ENCODE measurements at places on chromosomes 12 and 14.

- DNase-seq = no peak
These were observed 266.6 kb downstream of the ADGRD1 start for GRCh38 chr12:131220331-131220685.

DNA sequence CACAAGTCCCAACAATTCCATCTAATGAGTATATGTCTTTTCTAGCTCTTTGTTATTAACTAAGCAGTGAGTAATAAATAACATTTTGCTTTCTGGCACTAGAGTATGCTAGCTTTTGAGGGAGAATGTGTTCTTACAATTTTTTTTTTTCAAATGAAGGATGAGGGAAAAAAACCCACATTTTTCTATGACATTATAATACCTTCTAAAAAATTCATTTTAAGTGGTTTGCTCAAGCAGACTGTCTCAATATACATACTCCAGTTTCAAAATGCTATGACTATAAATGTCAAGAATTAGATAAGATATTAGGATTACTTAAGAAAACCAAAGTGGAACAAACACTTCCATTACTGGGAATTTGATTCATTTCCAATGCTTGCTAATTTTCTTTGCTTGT lies 394.6 kb downstream of the C12orf75 start:
- DNase-seq = no peak

- DNase-seq = no peak
These were observed 57.3 kb downstream of the NRXN3 start for GRCh38 chr14:78227248-78228077.

- no peak for DNase-seq
These were observed 316.4 kb downstream of the NOVA1 start for GRCh38 chr14:26281280-26281998.

DNA sequence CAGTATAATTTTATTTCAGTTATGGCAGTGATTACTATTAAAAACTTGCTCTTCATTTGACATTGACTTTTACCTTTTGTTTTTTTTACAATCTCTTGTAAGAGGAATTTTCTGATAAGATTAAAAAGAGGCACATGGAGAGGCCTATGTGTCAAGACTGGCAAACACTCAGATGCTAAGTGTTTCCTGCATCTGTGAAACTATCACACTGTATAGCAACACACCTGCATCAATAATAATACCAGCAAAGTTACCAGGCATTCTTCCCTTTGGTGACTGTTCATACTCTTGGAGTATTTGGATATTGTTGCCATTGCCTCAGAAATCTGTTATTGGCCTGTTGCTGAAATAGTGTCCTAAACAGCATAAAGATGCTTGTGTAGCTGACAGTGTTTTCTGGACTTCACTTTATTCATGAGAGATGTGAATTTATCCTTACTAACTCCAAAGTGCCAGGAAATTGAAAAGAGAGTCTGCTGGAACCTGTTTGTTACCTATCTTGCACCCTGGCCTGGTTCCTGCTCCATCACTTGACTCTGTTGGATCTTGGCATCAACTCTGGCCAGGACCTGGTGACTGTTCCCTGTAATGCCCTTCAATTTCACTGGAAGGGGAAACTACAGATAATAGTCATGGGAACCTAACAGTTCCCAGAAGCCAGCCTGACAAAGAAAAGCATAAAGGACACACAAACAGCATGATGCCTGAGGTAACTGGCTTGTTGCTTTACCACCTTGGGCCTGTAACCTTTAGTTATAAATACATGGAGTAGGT lies 19.8 kb downstream of the SLC16A7 start:
- no peak for DNase-seq

GRCh38 chr14:89406941-89407340 lies 10.1 kb downstream of the FOXN3 start:
- DNase-seq = no peak

- no peak for DNase-seq
These were observed 842.9 kb downstream of the SLC6A15 start for GRCh38 chr12:84069699-84070098.

- DNase-seq = no peak
These were observed 88.4 kb upstream of the DCD start for GRCh38 chr12:54736549-54736948.

DNA sequence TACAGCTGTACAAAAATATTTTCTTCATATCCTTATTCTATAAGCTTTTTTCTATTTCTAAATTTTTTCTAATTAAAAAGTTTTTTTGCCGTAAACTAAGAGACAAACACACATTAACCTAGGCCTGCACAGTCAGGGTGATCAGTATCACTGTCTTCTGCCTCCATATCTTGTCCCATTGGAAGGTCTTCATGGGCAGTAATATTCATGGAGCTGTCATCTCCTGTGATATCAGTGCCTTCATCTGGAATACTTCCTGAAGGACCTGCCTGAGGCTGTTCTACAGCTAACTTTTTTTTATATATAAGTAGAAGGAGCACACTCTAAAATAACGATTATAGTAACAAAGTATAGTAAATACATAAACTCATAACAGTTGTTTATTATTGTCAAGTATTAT lies 17.8 kb downstream of the USP15 start:
- DNase-seq = no peak

DNA sequence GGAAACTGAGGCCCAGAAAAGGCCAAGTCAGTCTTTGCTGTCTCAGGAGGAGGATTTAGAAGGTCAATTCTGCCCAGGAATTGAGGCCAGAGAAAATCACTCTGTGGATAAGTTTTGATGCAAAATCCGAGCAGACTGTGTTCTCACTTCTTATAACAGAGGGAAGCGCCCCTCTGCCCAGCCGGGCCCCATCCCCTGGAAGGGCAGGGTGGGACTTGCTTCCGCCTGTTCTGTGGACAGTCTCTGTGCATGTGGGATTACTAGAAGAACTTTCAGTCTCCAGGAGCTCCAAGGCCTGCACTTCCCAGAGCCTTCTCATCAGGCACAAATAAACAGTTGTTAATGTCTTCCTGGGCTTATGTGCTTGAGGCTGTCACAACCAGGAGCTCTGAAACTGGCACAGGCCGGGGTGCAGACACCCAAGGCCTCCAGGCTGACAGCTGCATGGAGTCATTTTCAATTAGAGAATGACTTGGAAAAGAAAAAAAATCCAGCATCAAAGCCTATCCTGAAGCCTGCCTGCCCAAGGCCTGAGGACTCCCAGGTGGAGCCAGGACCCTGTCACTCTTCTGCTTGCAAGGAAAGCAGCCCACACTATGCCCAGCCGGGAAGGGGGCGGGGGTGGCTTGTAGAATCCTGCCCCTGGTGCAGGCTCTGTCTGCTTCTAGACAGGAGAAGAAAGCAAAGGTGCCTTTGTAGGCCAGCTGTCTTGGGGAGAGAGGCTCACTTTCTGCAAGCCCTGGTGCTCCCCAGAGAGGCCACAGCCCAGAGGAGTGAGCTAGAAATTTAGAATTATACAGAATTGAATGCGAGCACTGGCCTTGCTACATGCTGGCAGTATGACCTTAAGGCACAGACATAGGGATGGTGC lies 84.7 kb downstream of the NTF3 start:
- peak; percentile 72 for DNase-seq

GRCh38 chr12:93092649-93092945 lies 163.5 kb upstream of the EEA1 start:
- DNase-seq = no peak

- DNase-seq = no peak
These were observed 95.0 kb downstream of the MED13L start for GRCh38 chr12:116182359-116183063.

DNA sequence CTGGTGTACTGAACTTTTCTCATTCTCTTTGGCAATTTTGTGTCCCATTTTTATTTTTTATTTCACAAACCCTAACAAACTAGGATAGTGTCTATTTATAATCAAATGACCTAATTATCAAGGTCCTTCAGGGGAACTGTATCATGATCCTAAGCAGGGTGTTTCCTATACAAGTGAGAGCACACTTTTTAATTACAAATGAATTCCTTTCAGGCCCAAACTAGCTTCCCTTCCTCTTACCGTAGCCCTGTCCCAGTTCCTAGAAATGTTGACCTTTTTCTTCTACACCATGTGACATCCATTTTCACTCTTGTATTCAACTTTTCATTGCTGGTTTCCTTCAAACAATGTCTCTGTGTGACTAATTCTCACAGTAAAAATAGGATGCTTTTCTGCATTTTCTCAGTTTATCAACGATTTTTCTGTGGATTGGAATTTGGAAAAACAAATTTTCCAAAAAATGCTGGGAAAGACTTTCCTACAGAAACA lies 411.4 kb downstream of the CCDC91 start:
- no peak for DNase-seq

DNA sequence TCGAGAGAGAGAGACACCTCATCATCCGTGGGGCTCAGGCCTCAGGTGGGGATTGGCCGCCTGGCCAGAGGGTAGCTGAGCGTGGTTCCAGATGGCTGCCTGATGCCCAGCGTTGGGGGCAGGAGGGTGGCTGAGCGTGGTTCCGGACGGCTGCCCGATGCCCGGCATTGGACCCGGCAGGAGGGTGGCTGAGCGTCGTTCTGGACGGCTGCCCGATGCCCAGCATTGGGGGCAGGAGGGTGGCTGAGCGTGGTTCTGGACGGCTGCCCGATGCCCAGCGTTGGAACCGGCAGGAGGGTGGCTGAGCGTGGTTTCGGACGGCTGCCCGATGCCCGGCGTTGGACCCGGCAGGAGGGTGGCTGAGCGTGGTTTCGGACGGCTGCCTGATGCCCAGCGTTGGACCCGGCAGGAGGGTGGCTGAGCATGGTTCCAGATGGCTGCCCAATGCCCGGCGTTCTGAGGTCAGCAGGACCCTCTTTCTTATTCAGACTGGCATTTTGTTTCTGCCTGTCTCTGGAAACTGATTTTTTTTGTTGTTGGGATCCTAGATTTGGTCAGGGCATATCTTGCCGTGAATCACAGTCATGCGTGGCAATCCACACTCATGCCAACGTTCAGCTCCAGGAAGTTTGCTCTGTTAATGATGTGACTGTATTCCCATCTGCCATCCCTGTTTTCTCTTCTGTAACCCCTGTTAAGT lies 40.7 kb downstream of the GALNT9 start:
- DNase-seq = no peak

GRCh38 chr14:21041676-21042433 lies at the start of gene RNASE7:
TSS of gene RNASE7 (plus strand) at chr14:21042362. CDS start at chr14:21042993, 631 bp downstream.
- no peak for DNase-seq

GRCh38 chr12:69929531-69929930 lies 104.5 kb downstream of the MYRFL start:
- DNase-seq = no peak

DNA sequence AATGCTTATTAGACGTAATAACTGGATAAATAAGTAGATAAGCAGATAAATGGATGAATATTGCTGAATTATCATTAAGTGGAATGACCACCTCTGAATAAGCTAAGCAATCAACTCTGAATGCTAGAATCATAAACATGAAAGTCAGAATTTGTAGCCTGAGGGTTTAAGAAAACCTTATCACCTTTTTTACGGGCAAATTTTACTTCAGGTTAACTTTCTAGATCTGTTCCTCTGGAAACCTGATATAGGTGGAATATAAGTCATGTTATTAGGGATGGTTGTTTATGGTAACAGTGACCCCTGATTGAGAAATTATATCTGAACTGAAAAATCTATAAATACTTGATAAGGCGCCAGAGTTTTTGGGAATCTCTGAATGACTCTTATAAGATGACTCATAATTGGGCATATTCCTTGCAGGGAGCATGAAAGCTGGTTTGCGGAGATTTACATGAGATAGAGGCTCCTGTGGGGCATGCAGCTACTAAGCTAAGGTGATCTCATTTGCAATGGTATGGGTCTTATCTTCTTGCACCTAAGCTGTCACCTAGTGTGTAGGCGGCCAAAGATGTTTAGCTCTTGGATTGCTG lies 12.1 kb downstream of the SPX start:
- no peak for DNase-seq

DNA sequence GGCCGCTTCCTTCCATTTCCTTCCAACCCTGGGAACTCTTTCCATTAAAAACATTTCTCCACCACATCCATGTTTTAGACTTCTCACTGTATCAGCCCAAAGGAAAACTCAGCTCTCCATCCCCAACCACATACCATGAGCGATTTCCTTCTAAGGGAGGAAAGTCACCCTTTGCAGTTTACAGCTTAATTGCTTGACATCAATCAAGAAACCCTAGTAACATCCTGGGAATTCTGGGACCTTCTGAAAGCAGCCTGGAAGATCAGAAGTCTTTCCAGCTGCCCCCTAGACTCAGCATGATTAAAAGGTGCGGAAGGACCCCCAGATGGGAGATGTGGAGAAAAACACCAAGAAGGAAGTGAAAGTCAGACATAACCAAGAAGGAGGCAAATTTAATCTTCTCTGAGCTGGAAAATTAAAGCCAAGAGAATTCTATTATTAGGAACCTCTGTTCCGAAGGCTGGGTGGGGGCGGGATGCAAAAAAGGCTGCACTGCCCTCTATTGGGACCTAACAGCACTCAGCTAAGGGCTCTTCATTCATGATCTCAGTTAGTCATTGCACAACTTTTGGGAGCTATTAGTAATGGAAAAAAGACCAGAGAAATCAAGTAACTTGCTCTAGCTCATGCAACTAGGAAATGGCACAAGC lies 73.3 kb upstream of the PLXNC1 start:
- DNase-seq = no peak

All from vagina (tissue), 2 donors.